Hematopoietic multipotent progenitor cell treated with erythropoietin and hydrocortisone succinate and interleukin-3 and kit ligand, for 17 days (in vitro differentiated cells): ENCODE measurements at places on chromosomes 3 and 15.
A peak's percentile ranks its signal among the peaks of the same experiment; 100 is the strongest.

DNA sequence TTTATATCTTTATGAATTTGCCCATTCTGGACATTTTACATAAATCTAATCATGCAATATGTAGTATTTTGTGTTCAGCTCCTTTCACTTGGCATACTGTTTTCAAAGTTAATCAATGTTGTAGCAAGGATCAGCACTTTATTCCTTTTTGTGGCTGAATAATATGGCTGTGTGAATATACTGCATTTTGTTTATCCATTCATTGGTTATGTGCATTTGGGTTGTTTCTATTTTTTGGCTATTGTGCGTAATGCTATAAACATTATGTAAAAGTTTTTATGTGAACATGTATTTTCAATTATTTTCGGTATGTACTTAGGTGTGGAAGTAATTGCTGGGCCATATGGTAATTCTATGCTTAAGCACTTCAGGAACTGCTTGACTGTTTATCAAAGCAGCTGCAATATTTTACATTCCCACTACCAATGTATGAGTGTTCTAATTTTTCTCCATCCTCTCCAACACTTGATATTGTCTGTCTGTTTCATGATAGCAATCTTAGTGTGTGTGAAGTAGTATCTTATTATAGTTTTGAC, 101.3 kb upstream of the P2RY1 start:
- no peak for DNase-seq

DNA sequence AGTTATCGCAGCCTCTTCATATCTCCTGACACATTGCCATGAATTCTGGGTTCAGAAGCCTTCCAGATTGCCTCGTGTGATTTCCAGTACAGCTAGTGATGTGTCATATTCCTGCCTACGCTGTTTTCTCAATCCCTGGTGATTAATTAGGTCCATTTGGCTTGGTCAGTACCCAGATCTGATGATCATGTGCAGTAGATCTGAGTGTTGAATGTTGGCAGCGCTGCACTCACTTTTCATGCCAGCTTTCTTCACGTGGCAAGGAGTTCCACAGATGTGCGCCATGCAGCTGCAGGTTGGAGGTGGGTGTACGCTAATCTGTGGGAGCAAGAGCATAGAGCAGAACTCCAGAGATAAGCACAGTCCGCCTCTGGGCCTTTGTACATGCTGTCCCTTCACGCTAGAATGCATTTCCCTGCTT, 86.9 kb upstream of the COL6A5 start:
- no peak for DNase-seq

DNA sequence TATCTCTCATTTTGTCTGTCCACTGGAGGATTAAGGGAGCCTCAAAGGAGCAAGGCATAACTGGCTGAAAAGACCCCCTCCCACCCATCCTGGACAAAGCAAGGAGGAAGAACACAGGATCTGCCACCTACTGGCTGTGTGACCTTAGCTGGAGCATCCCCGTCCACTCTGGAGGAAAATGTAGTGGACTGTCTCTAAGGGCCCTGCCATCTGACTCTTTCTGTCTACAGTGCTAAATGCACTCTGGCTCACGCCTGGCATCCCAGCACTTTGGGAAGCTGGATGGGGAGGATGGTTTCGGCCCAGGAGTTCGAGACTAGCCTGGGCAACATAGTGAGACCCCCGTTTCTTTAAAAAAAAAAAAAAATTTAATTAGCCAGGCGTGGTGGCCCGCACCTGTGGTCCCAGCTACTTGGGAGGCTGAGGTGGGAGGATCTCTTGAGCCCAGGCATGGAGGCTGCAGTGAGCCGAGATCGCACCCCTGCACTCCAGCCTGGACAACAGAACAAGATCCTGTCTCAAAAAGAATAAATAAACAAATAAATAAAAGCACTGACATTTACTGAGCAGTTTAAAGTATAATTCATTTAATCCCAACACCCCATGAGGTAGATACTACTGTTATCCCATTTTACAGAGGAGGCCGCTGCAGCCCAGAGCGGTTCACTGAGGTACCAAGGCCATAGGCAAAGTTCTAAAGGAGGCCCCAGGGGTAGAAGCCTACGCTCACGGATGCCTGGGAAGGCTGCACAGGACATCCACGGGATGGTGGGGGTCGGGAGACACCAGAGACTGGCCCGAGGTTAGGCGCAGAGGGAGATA, 1.1 kb downstream of the TBC1D2B start:
- DNase-seq, result no peak

DNA sequence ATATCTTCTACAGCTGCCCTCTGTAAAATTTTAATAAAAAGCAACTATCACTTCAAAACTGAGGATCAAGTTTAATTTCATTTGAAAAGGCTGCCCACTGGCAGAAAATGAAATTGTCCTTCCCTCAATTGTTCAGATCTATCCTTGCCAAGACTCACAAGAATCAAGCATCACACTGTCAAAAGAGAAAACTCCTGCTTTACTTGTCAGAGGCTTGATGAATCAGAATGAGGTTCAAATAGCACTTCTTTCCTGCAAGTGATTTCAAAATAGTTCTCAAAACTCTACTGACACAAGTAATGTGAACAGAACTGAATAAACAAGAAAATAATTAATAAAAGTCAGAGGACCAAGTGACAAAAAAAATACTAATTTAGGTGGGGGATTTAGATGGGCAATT, 70.6 kb downstream of the GOLIM4 start:
- no peak for DNase-seq

- peak; percentile 67 for DNase-seq
These were observed 5.5 kb upstream of the GP5 start for GRCh38 chr3:194404365-194405140.

GRCh38 chr15:69857686-69858391, 239.9 kb downstream of the TLE3 start:
- DNase-seq, result no peak

DNA sequence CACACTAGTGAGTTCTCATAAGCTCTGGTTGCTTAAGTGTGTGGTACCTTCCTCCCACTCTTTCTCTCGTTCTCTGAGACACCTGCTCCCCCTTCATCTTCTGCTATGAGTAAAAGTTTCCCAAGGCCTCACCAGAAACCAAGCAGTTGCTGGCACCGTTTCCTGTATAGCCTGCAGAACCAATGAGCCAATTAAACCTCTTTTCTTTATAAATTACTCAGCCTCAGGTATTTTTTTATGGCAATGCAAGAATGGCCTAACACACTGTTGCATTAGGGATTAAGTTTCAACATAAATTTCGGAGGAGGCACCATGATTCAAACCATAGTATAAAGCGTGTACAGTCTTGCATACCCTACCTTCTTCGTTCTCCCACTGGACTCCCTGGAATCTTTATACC, 252.3 kb upstream of the CHRM5 start:
- no peak for DNase-seq
